Midbrain (tissue), 1 donor: ENCODE measurements at places on chromosomes 12 and 14.

GRCh38 chr12:62438098-62438692 lies 28.4 kb upstream of the MON2 start:
- peak; percentile 72 for DNase-seq

GRCh38 chr12:92927436-92928281 lies 1.4 kb downstream of the EEA1 start:
- no peak for DNase-seq

- no peak for DNase-seq
Measured at GRCh38 chr14:22478247-22478646, 110.8 kb downstream of the DAD1 start.

DNA sequence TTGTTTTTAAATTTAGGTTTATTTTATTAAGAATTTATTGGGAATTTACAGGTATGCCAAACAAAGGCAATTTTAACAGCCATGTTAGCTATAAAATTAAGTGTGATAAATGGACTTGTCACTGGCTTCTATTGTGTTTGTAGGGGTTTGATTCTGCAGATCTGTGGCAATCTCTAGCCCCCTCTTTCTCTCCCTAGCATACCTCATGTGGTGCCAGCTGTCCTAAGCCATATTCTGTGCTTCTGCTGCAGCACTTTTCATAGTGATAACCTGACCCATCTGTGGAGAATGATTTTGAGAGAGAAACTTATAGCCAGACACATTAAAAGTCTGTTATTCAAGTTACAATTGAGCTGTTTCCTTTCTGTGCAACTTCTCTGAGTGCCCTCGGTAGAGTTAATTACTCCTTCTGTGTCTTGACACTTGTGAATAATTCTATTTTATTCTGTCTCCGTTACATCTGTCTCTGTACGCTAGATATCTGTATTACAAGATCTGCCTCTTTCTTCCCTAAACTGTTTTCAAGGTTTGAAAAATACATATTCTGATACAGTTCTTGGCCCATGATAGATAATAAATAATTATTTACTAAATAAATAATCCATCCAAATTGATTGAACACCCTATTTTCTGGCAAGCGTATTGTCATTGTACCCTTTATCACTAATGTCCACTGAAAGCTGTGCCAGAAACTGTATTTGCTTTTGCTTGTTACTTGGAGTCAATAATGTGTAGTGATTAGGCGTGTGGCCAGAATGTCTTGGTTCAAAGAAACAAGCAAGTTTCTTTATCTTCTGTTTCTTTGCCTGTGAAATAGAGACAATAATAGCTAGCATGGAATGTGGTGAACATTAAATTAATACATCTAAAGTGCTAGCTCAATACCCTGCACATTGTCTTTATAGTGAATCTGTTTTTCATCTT lies 40.0 kb downstream of the FRS2 start:
- no peak for DNase-seq

- DNase-seq: no peak
Measured at GRCh38 chr12:71159264-71159663, 1.5 kb upstream of the TSPAN8 start.

DNA sequence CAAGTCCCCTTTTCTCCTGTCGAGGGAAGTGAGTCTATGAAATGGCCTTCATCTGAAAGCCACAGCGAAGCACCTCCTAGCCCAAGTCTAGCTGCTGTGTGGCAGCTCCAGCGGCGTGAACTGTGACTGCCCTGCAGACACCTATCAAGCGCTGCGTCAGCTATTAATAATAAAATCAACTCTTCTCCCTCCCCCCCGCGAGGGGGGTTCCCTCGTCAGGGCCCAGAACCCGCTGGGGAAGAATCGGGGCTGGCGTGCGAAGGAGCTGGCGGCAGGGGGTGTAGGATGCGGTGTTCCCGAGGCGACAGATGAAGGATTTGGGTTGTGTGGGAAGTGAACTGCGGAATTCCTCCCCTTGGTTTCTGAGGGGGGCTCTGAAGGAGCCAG lies 662 bp upstream of the ATP2A2 start:
- peak; percentile 58 for DNase-seq

DNA sequence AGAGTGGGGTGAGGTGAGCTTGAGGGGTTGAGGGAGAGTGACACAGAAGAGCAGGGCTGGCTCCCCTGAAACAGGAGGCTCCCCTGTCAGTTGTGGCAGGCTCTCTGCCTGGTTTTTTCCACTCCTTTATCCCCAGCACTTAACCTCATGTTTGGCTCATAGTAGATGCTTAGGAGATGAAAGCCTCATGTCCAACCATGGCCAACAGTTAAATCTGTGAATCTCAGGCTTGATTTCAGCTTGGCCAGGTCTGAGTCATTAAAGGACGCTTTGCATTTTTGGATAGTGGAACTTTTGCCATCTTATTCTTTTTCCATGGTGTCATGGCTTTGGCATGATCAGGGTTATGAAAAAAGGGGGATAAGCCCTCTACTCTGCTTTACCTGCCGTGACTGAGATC lies 117.2 kb downstream of the CACNA1C start:
- DNase-seq: no peak

GRCh38 chr12:6104027-6104426 lies 20.4 kb downstream of the VWF start:
- DNase-seq: no peak

DNA sequence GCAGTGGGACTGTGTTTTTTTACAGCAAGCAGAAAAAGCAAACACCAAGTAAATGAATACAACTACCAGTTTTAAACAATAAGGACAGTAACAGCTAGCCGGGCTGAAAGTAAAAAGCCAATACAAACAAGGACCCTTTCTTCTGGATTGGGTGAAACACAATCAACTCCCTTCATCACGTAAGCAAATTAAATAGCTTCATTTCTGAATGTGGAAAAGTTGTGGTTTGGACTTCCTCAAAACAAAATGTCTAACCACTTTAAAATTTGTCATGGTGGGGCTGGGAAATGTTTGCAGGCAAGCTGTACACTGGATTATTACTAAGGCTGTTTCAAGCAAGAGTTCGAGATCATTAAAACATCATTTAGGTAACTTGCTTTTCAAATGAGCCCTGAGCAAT lies 47.4 kb downstream of the TCHP start:
- no peak for DNase-seq

- no peak for DNase-seq
Measured at GRCh38 chr14:70611216-70611615, 10.8 kb upstream of the MED6 start.

DNA sequence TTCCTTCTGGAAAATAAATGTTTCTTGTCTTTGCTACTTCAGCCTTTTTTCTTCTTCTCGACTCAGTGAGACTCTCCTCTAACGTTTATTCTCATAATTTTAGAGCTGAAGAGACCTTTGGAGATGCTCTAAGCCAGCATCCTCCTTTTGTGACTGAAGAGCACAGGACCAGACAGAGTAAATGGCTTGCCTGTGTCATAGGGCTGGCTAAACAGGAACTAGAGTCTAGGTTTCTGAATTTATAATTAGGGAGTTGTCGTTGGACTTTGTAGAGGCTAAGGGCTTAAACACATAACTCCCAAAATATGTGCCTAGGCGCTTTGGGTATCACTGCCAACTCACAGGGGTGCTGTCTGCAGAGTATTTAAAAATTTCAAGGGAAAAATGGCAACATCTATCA lies 98.5 kb downstream of the FGD4 start:
- no peak for DNase-seq

- DNase-seq: peak; percentile 33
Measured at GRCh38 chr12:122081697-122082221, 3.2 kb downstream of the MLXIP start.

GRCh38 chr14:31083781-31084180 lies 57.6 kb upstream of the STRN3 start:
- DNase-seq: no peak

DNA sequence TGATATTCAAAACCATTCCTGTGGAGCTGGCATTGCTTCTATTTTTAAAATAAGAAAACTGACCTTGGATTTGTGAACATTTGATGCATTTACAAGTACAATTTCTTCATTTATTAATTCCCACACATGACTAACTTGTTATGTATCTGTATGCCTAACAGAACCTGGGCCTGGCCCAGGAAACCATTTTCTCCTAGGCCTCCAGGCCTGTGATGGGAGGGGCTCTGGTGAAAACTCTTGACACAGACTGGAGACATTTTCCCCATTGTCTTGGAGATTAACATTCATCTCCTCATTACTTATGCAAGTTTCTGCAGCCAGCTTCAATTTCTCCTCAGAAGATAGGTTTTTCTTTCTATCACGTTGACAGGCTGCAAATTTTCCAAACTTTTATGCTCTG lies 42.0 kb downstream of the GLIPR1L2 start:
- no peak for DNase-seq

GRCh38 chr12:70982286-70982685 lies 61.7 kb upstream of the PTPRR start:
- no peak for DNase-seq

DNA sequence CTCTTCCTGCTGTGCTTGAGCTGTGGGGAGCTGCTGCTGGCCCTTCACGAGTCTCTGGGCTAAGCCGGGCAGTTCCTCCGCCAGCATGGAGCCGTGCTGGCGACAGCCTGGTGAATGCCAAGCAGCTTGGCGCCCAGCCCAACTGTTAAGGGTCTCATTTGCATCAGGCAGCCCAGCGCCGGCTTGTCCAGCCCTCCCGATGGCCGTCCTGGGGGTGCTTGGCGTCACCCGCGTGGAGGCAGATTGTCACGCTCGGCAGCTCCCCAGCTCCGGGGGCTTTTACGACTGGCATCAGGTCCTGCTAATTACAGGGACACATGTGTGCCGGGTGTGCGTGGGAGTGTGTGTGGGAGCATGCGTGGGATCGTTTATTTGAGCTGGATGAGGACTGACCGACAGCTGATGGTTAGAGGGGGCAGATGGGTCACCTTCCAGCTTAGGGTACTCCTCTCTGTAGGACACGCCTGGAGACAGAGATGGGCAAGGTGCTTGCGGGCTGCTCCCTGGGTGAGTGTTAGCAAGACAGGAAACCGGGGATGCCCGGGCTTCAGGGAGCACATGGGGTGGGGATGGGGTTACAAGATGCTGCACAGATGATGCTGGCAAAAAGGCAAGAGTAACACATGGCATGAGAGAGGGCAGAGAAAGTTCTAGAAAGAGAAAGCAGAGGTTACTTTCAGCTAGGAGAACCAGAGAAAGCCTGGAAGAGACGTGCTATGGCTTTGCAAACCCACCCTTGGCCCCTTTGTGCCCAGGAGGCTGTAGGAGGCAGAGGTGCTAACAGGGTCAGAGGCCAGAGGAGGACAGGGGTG lies 64.1 kb downstream of the KIF26A start:
- DNase-seq: no peak

- no peak for DNase-seq
Measured at GRCh38 chr12:59645242-59645641, 49.4 kb downstream of the SLC16A7 start.

DNA sequence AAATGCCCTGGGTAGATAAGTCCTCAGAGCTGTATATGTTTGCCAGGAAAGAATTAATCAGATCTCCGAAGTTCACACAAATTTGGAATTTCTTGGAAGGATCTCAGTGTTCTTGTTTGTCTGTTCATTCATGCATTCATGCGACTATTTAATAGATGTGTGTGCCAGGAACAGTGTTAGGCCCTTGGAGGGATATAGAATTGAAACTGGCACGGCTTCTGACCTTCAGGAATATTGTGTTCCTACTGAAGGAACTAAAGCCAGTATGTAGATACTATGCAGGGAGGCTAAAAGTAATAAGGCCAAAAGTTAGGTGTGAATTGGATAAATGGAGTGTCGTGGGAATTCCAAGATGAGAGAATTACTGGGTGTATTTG lies 166.0 kb upstream of the NOS1 start:
- no peak for DNase-seq

GRCh38 chr12:49944046-49944445 lies 6.5 kb upstream of the AQP2 start:
- no peak for DNase-seq

GRCh38 chr14:75805646-75806045 lies 144.6 kb downstream of the TTLL5 start:
- no peak for DNase-seq

- no peak for DNase-seq
Measured at GRCh38 chr12:52186118-52186840, 5.5 kb downstream of the KRT80 start.

DNA sequence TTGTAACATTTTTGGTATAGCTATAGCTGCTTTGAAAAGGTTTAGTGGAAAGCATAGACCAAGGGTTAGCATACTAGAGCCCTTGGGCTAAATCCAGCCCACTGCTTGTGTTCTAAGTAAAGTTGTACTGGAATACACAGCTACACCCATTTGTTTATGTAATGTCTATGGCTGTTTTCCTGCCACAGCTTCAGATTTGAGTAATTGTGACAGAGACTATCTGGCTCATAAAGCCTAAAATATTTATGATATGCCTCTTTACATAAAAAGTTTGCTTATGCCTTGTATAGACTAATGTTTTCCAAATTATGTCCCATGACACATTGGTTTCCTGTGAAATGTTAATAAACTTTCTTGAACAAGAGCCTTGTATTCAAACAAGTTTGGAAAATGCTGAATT lies 234.8 kb upstream of the ATP2B1 start:
- no peak for DNase-seq

DNA sequence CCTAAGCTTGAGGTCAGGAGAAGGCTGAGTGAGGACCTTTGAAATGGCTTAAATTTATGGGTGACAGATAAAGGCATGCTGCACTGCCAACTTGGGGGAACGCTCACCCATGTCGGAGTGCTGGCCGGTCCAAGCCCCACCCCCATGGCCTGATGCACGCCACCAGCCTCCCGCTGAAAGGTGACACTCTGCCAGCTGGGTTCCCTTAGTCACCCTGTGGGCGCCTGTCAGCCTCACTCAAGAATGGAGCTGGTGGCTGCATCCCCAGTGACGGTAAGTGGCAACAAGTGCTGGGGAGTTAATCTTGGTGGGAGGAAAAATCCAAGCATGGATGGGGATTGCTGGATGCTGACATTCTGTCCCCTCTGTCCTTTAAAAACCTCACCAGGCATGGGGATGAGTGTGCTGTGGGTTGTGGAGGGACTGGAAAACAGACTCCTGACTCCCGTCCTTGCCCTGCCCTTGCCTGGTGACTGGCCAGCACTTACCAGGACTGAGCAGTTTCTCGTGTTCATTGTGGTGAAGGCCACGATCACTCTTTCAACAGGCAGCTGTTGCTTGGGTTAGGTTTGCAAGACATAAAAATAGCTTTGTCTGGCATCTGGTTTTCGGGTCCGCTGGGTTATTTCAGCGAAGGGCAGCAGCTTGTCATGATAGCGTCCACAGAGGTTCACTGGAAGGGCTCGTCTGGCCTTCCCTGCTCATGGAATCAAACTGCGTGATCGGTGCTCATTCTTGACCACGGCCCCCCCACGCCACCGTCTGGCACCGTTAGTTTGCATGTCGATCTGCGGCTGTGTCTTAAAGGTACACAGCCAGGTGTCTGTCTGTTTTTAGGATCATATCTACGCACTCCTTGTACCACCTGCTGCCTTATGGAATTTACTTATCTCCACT lies 15.0 kb downstream of the ACACB start:
- DNase-seq: peak; percentile 18
